ENCODE measurements at places on chromosomes 2 and 18.

GRCh38 chr18:58721566-58722239 lies 50.4 kb downstream of the MALT1 start:
- H3K4me1 ChIP-seq: peaks cover 5% of the 10 kb centered on the region
- H3K4me3 ChIP-seq: no peak overlapping the region
- H3K27me3 ChIP-seq: no peaks in the 10 kb centered on the region
- H3K36me3 ChIP-seq: no peaks in the 10 kb centered on the region
- DNase-seq: no peak

GRCh38 chr2:44645937-44646336 lies 284.2 kb downstream of the CAMKMT start:
- no peak overlapping the region for H3K4me3 ChIP-seq
- H3K27ac ChIP-seq: no peak overlapping the region
- DNase-seq: no peak
- no peaks in the 10 kb centered on the region for H3K36me3 ChIP-seq
- H3K27me3 ChIP-seq: no peaks in the 10 kb centered on the region

DNA sequence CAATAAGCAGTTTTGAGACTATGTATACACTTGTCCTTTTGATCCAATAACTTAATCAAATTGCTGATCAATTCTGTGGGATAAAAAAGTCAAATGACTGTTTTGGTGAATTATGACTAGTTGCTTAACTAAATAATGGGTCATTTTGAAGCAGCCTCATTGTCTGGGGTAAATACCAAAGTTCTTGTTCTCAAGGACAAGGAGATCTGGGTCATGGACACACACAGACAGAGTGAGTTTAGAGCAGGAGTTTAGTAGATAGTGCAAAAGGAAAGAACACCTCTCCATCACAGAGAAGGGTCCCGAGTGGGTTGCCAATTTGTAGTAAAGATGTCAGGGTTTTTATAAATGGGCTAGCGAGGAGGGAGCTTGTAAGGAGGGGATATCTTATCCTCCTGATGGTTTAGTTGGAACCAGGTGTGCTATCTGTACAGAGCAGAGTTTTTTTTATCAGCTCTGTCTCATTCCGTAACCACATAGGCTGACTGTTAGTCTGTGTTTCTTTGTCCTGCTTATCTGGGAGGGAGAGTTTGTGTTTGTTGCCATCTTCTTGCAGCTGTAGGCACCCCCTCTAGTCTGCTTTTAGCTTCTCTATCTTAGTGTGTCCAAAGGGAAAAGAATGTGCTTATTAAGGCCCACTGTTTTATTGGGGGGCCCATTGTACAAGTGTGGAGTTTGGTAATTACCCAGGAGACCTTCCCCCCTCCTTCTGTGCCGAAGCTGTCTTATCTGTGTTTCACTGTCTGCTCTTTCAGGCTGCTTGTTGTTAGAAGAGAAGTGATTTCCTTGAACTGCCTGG lies 48.7 kb upstream of the C1GALT1C1L start:
- no peak overlapping the region for H3K27ac ChIP-seq
- H3K4me3 ChIP-seq: no peak overlapping the region
- DNase-seq: no peak
- H3K36me3 ChIP-seq: no peaks in the 10 kb centered on the region
- H3K27me3 ChIP-seq: no peaks in the 10 kb centered on the region

- DNase-seq: no peak
- no peaks in the 10 kb centered on the region for H3K36me3 ChIP-seq
- no peaks in the 10 kb centered on the region for H3K27me3 ChIP-seq
- H3K4me3 ChIP-seq: no peak overlapping the region
These were observed 194.8 kb downstream of the NDUFA10 start for GRCh38 chr2:239830121-239831000.

- no peaks in the 10 kb centered on the region for H3K4me1 ChIP-seq
- H3K4me3 ChIP-seq: no peak overlapping the region
- no peaks in the 10 kb centered on the region for H3K36me3 ChIP-seq
- H3K27me3 ChIP-seq: no peaks in the 10 kb centered on the region
- no peak for DNase-seq
These were observed 15.7 kb downstream of the GPR35 start for GRCh38 chr2:240640939-240641338.

DNA sequence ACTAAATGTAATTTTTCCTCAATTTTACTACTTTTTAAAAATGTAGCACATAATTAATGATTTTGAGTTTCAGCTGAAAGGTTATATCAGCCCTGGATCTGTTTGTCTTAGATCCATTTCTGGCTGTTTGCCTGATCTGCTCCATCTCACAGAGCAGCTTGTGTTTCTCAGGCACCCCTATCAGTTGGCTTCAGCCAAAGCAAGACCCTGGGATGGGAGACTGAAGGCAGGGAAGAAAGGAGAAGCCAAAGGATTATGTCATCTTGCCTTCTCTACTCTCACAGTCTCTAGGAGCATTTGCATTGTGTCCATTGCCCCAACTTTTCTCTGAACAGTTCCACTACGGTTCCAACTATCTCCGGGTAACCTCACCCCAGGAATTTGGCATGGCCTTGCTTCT lies 110.5 kb downstream of the CCDC148 start:
- no peaks in the 10 kb centered on the region for H3K4me1 ChIP-seq
- no peak for DNase-seq
- no peaks in the 10 kb centered on the region for H3K27me3 ChIP-seq

GRCh38 chr2:48578313-48578712 lies 39.3 kb upstream of the GTF2A1L start:
- no peaks in the 10 kb centered on the region for H3K4me1 ChIP-seq
- H3K27ac ChIP-seq: no peak overlapping the region

- no peaks in the 10 kb centered on the region for H3K36me3 ChIP-seq
- H3K4me3 ChIP-seq: no peak overlapping the region
- H3K4me1 ChIP-seq: no peaks in the 10 kb centered on the region
- H3K27ac ChIP-seq: no peak overlapping the region
These were observed 221.0 kb downstream of the LTBP1 start for GRCh38 chr2:33167622-33168245.

Measured in thymus (tissue), 14 donors.